ENCODE measurements at places on chromosomes 16 and 17.

DNA sequence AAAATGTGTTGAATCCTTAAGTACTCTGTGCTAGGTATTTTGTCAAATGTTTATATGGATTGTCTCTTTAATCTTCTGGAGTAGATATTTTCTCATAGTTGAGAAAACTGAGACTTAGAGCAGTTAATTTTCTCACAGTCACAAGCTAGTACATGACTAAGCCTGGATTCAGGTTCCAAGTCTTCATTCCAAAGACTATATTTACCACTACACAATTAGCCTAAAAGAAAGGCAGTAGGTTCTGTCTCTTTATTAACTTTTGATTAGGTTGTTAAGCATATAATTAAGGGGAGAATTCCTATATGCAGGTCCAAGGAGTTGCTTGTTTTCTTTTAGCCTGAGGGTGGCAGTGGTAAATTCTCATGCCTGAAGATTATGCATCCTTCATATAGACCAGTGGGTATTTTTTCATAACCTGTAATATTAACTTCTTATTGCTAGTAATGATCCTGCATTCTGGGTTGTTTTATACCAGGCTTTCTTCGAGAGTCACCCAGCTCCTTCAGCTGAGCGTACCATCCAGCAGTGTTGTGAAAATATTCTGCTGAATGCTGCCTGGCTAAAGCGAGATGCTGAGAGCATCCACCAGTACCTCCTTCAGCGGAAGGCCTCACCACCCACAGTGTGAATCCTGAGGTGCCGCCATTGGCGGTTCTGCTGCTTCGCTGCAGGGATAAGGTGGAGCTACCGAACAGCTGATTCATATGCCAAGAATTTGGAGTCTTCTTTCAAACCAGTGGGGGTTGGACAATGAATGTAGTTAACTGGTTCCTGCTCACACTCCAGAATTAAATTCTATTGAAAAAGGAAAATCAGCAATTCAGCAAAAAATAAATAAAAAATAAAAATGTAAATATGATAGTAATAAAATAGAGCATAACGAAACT lies 28.2 kb upstream of the KPNB1 start:
- no peak for DNase-seq

DNA sequence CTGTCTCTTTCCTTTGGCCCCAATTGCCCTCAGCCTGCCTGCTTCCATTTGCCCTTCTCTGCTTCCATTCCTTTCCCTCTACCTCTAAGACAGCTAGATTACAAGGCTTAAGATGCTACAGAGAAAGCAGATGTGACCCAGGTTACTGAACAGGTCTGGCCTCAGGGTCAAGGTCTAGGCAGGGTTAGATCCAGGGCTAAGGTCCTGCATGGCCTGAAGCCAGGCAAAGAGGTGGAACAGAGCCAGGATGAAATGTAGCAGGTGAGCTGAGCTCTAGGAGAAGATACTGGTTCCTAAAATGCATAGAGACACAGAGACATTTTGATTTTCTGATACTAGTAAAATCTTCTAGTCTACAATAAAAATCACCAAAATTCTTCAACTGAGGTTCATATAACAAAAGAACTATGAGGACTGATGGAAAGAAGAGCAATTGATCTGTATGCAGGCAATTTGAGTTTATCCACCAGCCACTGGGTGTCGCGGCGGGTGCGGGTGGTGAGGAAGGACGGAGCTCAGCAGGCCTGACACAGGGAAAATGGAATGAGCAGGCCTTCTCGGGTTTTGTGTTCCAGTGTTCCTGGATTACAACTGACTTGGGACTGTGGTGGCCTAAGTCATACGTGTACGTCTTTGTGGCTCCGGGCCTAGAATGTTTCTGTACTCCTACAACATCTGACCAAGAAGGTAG lies 95.9 kb downstream of the MYH10 start:
- DNase-seq = no peak

- DNase-seq = no peak
Measured at GRCh38 chr16:75385507-75386152, 47.7 kb downstream of the CFDP1 start.

- no peak for DNase-seq
Measured at GRCh38 chr16:87278191-87279093, 38.8 kb downstream of the C16orf95 start.

GRCh38 chr16:6124136-6124535 lies 1026.5 kb upstream of the EEF2KMT start:
- DNase-seq = no peak

GRCh38 chr16:87815567-87815966 lies 49.8 kb upstream of the KLHDC4 start:
- DNase-seq = no peak

GRCh38 chr16:11611871-11612664 lies 25.3 kb upstream of the LITAF start:
- no peak for DNase-seq

Data from esophagus squamous epithelium (tissue), 5 donors.